Right atrium auricular region (tissue), 2 donors: ENCODE measurements at places on chromosomes 13 and 19.

DNA sequence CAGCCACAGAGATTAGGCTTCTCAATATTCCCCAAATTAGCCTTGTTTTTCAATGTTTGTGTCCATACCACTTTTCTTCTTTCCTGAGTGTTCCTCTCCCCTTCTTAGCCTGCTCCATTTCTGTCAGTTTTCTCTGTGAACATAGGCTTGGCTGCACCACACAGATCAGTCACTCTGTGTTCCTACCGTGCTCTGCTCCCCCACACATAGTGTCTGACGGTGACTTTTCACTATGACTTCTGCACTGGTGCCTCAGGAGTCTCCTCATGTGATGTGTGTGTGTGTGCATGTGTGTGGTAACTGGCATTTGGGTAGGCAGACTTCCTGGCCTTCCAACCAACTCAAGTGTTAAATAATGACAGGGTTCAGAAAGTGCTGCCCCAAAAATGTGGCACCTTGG, 47.9 kb upstream of the MYCBP2 start:
- no peaks in the 10 kb centered on the region for H3K36me3 ChIP-seq
- H3K4me1 ChIP-seq = no peaks in the 10 kb centered on the region
- no peak overlapping the region for H3K27ac ChIP-seq
- H3K4me3 ChIP-seq = no peak overlapping the region
- no peak for DNase-seq

GRCh38 chr13:108368250-108368905, 98.9 kb downstream of the TNFSF13B start:
- DNase-seq = no peak
- no peaks in the 10 kb centered on the region for H3K36me3 ChIP-seq
- no peaks in the 10 kb centered on the region for H3K27me3 ChIP-seq
- no peak overlapping the region for H3K4me3 ChIP-seq
- no peak overlapping the region for H3K27ac ChIP-seq

GRCh38 chr19:30406220-30407067, 34.3 kb downstream of the ZNF536 start:
- DNase-seq = no peak
- H3K4me3 ChIP-seq = no peak overlapping the region
- H3K36me3 ChIP-seq = no peaks in the 10 kb centered on the region
- H3K27ac ChIP-seq = no peak overlapping the region
- no peaks in the 10 kb centered on the region for H3K27me3 ChIP-seq

- H3K36me3 ChIP-seq = no peaks in the 10 kb centered on the region
- no peaks in the 10 kb centered on the region for H3K4me1 ChIP-seq
- H3K27me3 ChIP-seq = no peaks in the 10 kb centered on the region
- H3K27ac ChIP-seq = no peak overlapping the region
- no peak for DNase-seq
Measured at GRCh38 chr19:40155749-40156265, 35.4 kb upstream of the MAP3K10 start.

DNA sequence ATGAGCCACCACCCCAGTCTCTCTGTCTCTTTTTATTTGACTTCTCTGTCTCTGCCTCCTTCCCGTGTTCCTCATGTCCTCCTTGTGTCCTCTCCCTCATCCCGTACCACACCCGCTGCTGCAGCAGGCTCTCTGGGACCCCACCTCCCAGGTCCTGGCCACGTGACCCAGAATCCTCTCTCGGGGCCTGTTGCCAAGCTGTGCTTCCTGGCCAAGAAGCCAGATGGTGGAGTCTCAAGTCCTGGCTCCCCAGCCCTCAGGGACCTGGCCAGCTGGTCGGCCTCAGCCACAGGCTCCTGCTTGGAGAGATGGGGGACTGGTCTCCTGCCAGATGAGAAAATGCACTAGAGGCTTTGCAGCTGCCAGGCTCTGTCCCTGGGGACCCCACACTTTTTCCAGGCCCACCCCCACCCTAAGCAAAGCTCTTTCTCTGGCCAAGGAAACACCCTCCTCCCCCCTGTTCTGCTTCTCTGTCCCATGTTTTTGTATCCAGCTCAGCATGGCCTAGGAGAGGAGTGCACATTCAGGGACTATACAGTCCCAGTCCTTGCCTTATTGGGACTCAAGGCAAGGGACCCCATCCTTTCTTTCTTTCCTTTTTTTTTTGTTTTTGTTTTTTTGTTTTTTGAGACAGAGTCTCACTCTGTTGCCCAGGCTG, 34.3 kb upstream of the SHKBP1 start:
- no peak overlapping the region for H3K4me3 ChIP-seq
- DNase-seq = no peak
- H3K4me1 ChIP-seq = no peaks in the 10 kb centered on the region
- no peak overlapping the region for H3K27ac ChIP-seq
- H3K27me3 ChIP-seq = no peaks in the 10 kb centered on the region

DNA sequence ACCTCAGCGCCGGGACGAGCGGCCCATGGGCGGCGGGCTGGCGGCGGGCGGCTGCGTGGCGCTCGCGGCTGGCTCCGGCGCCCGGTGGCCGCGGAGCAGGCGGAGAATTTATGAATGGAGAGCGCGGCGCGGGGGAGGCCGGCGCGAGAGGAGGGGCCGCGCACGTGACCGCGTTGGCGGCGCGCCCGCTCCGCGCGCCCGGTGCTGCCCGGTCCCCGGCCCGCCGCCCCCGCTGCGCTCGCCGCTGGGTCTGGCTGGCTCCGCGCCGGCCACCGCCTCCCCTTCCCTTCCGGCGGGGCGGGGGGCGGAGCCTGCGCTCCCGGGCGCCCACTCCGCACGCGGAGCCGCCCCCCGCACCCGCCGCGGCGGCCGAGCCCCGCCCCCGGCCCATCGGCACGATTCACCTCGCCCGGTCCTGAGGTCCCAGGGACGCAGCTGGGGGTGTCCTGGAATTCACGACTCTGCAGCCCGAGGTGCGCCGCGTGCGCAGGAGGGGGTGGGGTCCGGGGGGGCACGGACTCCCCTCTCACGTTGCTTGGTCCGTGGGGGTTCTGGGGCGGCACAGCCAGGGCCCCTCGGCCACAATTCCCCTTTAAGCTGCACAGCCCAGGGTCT, at the start of gene CBARP:
Gene CBARP (minus strand): TSS at position 252 of the 615 bp plus-strand sequence. CDS start 1,905 bp downstream, outside the sequence.
- H3K27ac ChIP-seq = peak within 1 kb of the TSS; percentile 99
- peaks cover 48% of the 10 kb centered on the region for H3K4me1 ChIP-seq
- no peaks in the 10 kb centered on the region for H3K27me3 ChIP-seq
- H3K4me3 ChIP-seq = peak within 1 kb of the TSS; percentile 70

GRCh38 chr19:383922-384798, 24.8 kb downstream of the C2CD4C start:
- H3K36me3 ChIP-seq = no peaks in the 10 kb centered on the region
- DNase-seq = no peak
- H3K4me3 ChIP-seq = no peak overlapping the region
